ENCODE measurements at places on chromosomes 3 and 15. TPM values are rescaled to one million over a fixed set of nuclear protein-coding genes. Genes with fewer than 3 reads are reported as not detected.

GRCh38 chr15:70362886-70363285, 265.2 kb upstream of the TLE3 start:
- H3K36me3 ChIP-seq = no peaks in the 10 kb centered on the region
- H3K4me1 ChIP-seq = no peaks in the 10 kb centered on the region
- DNase-seq = peak; percentile 34
- no peak overlapping the region for H3K4me3 ChIP-seq

DNA sequence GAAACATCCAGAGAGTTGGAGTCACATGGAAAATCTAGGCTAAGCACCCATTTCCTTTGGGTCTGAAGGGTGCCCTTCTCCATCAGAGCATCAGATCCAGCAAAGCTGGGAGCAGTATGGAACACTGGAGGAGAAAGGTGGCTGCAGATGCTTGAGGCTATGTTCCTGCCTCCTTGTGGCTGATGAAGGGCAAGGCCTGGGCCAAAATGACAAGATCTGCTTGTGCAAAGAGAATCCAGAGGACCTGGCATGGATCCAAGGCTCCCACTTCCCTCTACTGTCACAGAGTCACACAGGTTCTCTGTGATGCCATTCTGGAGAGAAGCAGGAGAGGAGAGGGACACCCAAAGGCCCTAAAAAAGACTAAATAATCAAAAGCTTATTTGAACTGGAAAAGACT, 9.2 kb upstream of the ATP8B4 start:
- H3K27ac ChIP-seq = no peak overlapping the region
- no peak overlapping the region for H3K4me3 ChIP-seq
- no peaks in the 10 kb centered on the region for H3K36me3 ChIP-seq
- DNase-seq = no peak
- H3K4me1 ChIP-seq = no peaks in the 10 kb centered on the region
- no peaks in the 10 kb centered on the region for H3K27me3 ChIP-seq

DNA sequence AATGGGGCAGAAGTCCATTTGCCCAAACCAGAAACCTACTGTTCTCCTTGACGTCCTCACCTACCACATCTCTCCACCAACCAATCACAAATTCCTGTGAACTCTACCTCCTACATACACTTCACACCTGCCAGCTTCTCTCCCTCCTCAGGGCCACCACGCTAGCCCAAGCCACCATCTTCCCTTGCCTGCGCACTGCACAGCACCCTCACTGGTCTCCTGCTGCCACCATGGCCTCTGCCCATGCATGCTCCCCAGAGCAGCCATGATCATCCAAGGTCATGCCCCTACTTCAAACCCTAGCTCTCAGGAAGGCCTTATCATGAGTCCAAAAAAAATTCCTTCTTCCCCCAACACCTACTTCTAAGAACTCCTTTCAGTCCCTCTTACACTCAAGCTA, 1.1 kb upstream of the EPHB3 start:
- peak overlapping the region; percentile 83 for H3K4me3 ChIP-seq
- H3K4me1 ChIP-seq = peaks cover 35% of the 10 kb centered on the region
- H3K27me3 ChIP-seq = no peaks in the 10 kb centered on the region
- DNase-seq = no peak
- no peak overlapping the region for H3K27ac ChIP-seq
- no peaks in the 10 kb centered on the region for H3K36me3 ChIP-seq

Gene ADGRG7
- not detected for total RNA-seq

Gene FLNB
- total RNA-seq = 593 TPM

DNA sequence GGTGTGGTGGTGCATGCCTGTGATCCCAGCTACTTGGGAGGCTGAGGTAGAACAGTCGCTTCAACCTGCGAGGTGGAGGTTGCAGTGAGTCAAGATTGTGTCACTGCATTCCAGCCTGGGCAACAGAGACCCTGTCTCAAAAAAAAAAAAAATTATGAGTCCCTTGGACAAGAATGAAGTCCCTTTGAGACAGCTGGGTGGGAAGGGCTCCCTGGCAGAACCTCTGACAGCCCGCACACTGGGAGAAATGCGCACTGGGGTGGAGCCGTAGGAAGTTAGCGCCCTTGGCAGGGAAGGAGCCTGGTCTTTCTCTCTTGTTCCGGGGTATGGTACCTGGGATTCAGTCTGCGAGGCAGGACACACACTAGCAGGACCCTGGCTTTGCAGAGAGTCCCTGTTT, 51.4 kb downstream of the SLC30A4 start:
- no peaks in the 10 kb centered on the region for H3K36me3 ChIP-seq
- H3K27me3 ChIP-seq = no peaks in the 10 kb centered on the region
- DNase-seq = no peak
- no peak overlapping the region for H3K27ac ChIP-seq

DNA sequence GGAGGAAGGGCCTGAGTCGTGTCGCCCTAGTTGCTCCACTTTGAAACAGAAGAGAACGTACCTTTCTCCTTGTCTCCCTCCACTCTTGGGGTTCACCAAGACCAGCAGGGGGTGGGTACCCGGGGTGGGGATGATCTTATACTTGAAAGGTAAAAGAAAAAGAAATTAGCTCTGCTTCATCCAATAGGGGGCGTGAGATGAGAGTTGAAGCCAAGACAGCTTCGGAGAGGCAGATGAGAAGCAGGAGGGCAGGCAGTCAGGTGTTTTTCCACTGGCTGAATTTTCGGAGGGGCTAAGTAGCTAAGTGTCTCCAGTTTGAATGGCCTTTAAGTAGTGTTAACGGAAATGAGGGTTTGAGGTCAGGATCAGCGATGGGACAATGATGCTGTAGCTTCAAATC, 100.4 kb downstream of the DGKG start:
- peak; percentile 33 for DNase-seq
- peaks cover 7% of the 10 kb centered on the region for H3K27me3 ChIP-seq
- no peak overlapping the region for H3K4me3 ChIP-seq
- H3K36me3 ChIP-seq = no peaks in the 10 kb centered on the region
- H3K4me1 ChIP-seq = peaks cover 5% of the 10 kb centered on the region
- no peak overlapping the region for H3K27ac ChIP-seq

DNA sequence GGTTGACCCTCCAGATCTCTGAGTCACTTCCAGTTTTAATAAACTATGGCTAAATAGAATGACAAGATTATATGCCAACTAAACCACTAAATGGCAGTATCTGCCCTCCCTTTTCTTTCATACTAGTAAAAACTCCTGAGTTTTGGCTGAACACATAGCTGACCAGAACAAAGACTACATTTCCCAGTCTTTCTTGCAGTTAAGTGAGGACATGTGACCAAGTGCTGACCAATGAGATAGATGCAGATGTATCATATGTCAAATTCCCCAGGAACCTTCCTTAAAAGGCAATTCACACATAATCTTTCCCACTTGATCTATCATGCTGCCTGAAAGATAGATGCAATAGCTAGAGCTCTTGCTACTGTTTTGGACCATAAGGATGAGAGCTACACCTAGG, 191.3 kb downstream of the SHOX2 start:
- H3K27me3 ChIP-seq = no peaks in the 10 kb centered on the region
- H3K27ac ChIP-seq = no peak overlapping the region
- peak; percentile 5 for DNase-seq
- H3K36me3 ChIP-seq = no peaks in the 10 kb centered on the region

- H3K36me3 ChIP-seq = no peaks in the 10 kb centered on the region
- no peak overlapping the region for H3K4me3 ChIP-seq
Observed at GRCh38 chr3:67946436-67946835, 292.0 kb upstream of the SUCLG2 start.

GRCh38 chr15:75227663-75228280, 26.1 kb downstream of the C15orf39 start:
- no peaks in the 10 kb centered on the region for H3K4me1 ChIP-seq
- H3K36me3 ChIP-seq = no peaks in the 10 kb centered on the region
- DNase-seq = no peak
- H3K27ac ChIP-seq = no peak overlapping the region
- H3K4me3 ChIP-seq = no peak overlapping the region
- H3K27me3 ChIP-seq = peaks cover 52% of the 10 kb centered on the region

Gene ZPLD1
- 0.22 TPM for total RNA-seq

Gene STRA6
- not detected for total RNA-seq

Gene P2RY14
- not detected for total RNA-seq

Gene CELSR3
- 21.5 TPM for total RNA-seq

Gene AMIGO3
- total RNA-seq = 0.79 TPM

- peak; percentile 63 for DNase-seq
- no peak overlapping the region for H3K27ac ChIP-seq
- peaks cover 11% of the 10 kb centered on the region for H3K4me1 ChIP-seq
- no peaks in the 10 kb centered on the region for H3K36me3 ChIP-seq
- no peaks in the 10 kb centered on the region for H3K27me3 ChIP-seq
Observed at GRCh38 chr3:55180936-55181535, 253.2 kb upstream of the LRTM1 start.

Gene ZNF621
- 44.5 TPM for total RNA-seq

DNA sequence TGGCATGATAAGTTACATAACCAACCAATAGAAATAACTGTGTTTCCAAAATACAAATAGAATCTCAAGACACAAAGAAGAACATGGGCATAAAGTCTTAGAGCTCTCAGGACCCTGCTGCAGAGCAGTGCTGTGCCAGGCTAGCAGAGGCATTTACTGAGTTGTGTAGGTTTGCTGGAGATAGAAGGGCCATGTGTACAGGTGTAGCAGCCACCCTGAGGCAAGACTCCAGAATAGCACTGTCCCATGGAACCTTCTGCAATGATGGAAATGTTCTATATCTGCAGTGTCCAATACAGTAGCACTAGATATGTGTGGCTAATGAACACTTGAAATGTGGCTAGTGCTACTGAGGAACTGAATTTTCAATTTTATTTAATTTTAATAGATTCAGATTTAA, 267.0 kb upstream of the UMPS start:
- H3K27ac ChIP-seq = no peak overlapping the region
- no peaks in the 10 kb centered on the region for H3K36me3 ChIP-seq
- no peak overlapping the region for H3K4me3 ChIP-seq
- H3K27me3 ChIP-seq = peaks cover 97% of the 10 kb centered on the region

- no peak overlapping the region for H3K27ac ChIP-seq
- no peak overlapping the region for H3K4me3 ChIP-seq
- no peak for DNase-seq
- no peaks in the 10 kb centered on the region for H3K4me1 ChIP-seq
- H3K27me3 ChIP-seq = peaks cover 37% of the 10 kb centered on the region
Observed at GRCh38 chr3:124395162-124395561, 335.1 kb upstream of the UMPS start.

Gene GRAMD2A
- 0.93 TPM for total RNA-seq

Gene SERINC4
- total RNA-seq = not detected

DNA sequence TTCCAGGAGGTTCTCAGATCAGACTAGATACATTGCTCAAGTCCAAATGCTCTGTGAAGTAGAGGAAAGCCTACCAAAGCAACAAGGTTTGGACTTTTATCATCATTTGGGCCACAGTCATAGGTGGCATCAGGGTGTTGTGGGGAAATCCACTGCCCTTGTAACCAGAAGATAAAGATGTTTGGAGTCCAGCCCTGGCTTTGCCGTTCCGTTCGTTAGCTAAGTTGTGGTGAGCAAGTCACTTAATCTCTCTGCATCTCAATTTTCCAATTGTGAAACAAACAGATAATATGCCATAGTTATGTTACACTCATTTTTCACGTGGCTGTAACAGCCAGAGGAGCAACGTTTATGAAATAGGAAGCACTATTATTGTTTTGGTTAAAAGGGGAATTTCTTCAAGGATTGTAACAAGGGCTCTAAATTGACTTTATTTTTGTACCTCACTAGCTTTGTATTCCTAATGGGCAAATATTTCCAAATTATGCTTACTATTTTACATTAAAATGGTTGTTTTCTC, 125.6 kb downstream of the CD47 start:
- H3K27ac ChIP-seq = no peak overlapping the region
- H3K4me1 ChIP-seq = peaks cover 18% of the 10 kb centered on the region
- H3K36me3 ChIP-seq = no peaks in the 10 kb centered on the region
- H3K4me3 ChIP-seq = no peak overlapping the region
- no peak for DNase-seq

DNA sequence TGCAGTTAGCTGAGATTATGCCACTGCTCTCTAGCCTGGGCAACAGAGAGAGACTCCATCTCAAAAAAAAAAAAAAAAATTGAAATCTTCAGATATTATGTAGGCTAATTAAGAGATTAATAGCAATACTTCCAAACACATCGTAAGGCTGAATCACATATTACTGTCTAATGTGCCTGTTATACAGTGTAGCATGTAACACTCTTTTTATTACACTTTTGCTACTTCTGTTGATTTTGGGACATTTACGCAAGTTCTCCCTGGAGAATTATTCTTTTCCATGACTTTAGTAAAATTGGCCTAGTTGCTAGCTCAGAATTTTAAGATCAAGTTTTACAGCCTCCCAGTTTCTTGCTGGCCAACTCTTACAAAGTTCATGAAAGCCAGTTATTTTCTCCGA, 605.2 kb downstream of the NAALADL2 start:
- H3K27me3 ChIP-seq = no peaks in the 10 kb centered on the region
- H3K4me3 ChIP-seq = no peak overlapping the region
- H3K36me3 ChIP-seq = no peaks in the 10 kb centered on the region
- H3K27ac ChIP-seq = no peak overlapping the region

DNA sequence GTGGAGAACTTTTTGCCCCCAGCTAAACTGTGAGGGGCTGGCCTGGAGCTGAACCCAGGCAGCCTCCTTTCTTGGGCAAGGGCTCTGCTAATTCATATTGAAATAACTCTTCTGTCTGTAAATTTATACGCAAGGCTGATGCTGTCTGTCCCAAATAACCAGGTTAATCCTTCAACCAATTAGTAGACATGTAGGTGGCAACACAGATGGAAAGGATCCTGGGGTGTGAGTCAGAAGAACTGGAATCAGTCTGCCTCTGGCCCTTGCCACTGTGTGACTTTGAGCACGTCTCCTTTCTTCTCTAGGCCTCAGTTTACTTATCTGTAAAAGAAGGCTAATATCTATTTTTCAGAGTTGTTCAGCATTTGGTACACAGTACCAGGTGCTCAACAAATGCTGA, 48.3 kb upstream of the IREB2 start:
- no peak overlapping the region for H3K4me3 ChIP-seq
- no peaks in the 10 kb centered on the region for H3K4me1 ChIP-seq

DNA sequence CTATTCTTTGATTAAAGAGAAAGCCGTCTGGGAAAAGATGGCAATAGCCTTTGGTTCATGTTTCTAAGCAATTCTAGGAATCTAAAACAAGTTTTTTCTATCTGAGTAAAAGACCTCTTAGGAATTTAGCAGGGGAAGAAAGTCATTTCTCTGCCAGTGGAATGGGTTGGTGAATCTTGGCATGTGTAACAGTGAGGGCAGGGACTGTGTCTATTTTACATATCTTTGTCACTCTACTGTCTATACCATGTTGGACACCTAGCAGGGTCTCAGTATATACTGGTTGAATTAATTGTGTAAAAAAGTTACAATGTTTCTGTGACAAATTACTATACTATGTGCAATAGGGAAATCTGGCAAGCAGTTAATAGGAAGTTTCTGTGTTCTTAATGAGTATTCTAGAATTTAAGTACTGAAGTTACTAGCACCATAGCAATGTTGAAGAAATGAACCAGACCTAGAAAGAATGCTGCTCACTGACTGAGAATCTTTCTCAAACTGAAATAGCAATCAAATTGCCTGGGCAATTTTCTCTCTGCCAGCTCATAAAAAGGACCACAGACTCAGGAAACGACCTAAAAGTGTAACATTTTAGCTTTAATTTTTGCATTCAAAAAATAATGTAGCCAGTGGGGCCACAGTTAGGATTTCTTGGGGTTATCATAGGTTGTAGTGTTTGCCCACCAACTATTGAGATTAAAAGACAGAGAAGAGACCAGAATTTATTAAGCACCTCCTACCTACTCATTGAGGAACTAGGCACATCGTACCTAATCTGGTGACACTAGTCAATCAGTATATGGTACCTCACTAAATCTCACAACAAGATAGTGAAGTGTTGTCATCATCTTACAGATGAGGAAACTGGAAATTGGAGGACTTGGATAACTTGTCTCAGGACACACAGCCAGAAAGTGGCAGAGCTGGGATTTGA, 56.2 kb upstream of the LEKR1 start:
- no peak for DNase-seq
- no peaks in the 10 kb centered on the region for H3K27me3 ChIP-seq
- H3K4me1 ChIP-seq = peaks cover 27% of the 10 kb centered on the region

Gene ATP10A
- not detected for total RNA-seq

Gene ISG20
- total RNA-seq = 20.0 TPM

Gene C3orf70
- total RNA-seq = not detected
